ENCODE measurements at places on chromosomes 2 and 18. TPM values are rescaled to one million over a fixed set of nuclear protein-coding genes. Genes with fewer than 3 reads are reported as not detected.

Gene GPR35
- 1.1 TPM for total RNA-seq

Gene PCARE
- total RNA-seq: not detected

Gene ADCYAP1
- total RNA-seq: not detected

Gene EPB41L3
- 0.52 TPM for total RNA-seq

Gene ZNF804A
- total RNA-seq: not detected

Gene APLF
- 0.63 TPM for total RNA-seq

Gene LRRTM1
- not detected for total RNA-seq

Gene ONECUT2
- 0.32 TPM for total RNA-seq

Gene CTIF
- total RNA-seq: 17.2 TPM

Gene RAPH1
- total RNA-seq: 7.9 TPM

Gene ADAM23
- total RNA-seq: 12.6 TPM

Gene MROH2A
- not detected for total RNA-seq

Gene SLC9A2
- total RNA-seq: 3.4 TPM

Gene GREB1
- 3.7 TPM for total RNA-seq

Gene SLC19A3
- 2.9 TPM for total RNA-seq

Gene LBX2
- 2.9 TPM for total RNA-seq

Gene NDUFAF7
- 16.0 TPM for total RNA-seq

Gene IL36A
- not detected for total RNA-seq

All from A549 treated with ZK216348 at 1 μM for 4 hours (cell line).